ENCODE measurements at places on chromosomes 5 and 9. TPM values are rescaled to one million over a fixed set of nuclear protein-coding genes. Genes with fewer than 3 reads are reported as not detected.

DNA sequence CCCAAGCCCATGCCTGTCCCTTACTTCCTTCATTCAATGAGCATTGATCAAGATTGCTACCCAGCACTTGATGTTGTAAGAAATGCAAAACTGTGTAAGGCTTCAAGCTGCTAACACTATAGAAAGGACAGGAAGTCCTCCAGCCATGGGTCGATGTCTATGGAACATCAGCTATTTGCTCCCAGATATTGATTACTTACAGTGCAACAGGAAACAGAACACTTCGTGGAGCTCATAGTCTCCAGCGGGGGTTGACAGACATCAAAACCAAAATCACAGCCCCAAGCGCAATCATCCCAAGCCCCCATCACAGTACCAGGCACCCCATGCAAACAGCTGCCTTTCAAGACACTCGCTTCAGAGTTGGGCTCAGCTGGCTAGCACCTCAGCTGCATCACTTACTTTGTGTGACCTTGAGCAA, 26.8 kb upstream of the DUSP1 start:
- DNase-seq, result no peak

DNA sequence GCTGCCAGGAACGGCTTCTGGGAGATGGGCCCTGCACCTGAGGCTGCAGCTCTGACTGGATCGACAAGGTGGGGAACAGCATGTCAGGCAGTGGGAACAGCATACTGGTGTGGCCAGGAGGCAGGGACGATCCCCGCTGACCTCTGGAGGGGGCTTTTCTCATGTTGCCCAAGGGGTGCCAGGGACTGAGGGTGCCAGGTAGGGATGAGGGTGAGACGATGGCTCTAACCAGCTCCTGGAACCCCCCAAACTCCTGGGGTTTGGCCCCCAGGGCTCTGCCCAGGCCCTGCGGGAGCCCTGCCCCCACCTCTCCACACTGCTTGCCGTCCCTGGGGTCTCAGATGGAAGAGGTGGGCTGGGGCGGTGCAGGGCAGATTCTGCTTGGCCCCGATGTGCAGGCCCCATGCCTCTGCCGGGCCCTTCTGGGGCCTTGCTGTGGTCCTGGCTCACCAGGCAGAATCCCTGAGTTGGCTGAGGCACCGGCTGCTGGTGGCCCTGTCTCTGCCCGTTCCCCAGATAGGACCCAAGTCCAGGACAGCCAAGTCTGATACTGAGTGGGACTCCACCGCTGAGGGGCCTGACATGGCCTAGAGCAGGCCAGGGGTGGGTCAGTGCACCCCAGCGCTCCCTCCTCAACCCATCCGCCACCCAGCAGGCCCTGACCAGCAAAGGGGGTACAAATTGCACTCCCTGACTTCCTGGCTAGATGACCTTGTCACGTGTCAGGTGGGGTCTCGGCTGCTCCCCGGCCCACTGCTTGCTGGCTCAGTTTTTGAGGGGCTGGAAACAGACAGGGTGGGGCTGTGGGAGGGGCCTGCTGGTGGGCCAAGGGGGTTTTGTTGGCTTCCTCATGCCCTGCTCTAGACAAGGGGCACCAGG, 28.4 kb upstream of the RNF130 start:
- DNase-seq, result no peak

Gene PCDHGA10
- 10.2 TPM for total RNA-seq

Gene LCN9
- total RNA-seq, result not detected

DNA sequence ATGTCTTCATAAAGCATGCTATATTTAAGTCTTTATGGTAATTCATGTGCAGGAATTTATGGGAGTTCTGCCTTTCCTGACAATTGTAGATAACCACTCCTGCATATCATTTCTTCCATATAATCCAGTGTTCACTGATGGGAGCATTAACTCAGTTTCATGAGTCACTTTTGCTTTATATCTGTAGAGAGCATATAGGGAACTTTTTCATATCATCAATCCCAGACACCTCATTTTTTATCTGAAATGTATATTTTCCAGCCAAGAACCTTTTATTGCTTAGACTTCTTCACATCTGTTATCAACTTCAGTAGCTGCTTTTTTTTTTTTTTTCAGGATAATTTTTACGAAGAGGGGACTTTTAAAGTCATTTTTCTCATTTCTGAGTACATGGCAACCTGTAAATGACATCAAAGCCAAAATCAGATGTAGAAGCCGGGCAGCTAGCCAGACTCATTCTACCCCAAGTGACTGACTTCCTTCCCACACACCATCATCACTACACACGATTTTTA, 41.1 kb downstream of the NFX1 start:
- peak; percentile 49 for DNase-seq

- no peak for DNase-seq
These were observed 32.1 kb downstream of the COL15A1 start for GRCh38 chr9:98975838-98976237.

- peak; percentile 83 for DNase-seq
These were observed 557 bp downstream of the PJA2 start for GRCh38 chr5:109408991-109409843.

Gene DBN1
- 102 TPM for total RNA-seq

Gene CTXN3
- not detected for total RNA-seq

GRCh38 chr5:168270476-168270875, 21.0 kb upstream of the WWC1 start:
- peak; percentile 62 for DNase-seq

- DNase-seq, result peak; percentile 56
These were observed 1044.2 kb downstream of the TLE4 start for GRCh38 chr9:80615964-80616363.

GRCh38 chr5:179967489-179967888, 59.8 kb upstream of the TBC1D9B start:
- DNase-seq, result no peak

- no peak for DNase-seq
These were observed 144.7 kb downstream of the GABBR2 start for GRCh38 chr9:98563988-98564387.

GRCh38 chr5:112491257-112491656, 72.2 kb upstream of the EPB41L4A start:
- no peak for DNase-seq

DNA sequence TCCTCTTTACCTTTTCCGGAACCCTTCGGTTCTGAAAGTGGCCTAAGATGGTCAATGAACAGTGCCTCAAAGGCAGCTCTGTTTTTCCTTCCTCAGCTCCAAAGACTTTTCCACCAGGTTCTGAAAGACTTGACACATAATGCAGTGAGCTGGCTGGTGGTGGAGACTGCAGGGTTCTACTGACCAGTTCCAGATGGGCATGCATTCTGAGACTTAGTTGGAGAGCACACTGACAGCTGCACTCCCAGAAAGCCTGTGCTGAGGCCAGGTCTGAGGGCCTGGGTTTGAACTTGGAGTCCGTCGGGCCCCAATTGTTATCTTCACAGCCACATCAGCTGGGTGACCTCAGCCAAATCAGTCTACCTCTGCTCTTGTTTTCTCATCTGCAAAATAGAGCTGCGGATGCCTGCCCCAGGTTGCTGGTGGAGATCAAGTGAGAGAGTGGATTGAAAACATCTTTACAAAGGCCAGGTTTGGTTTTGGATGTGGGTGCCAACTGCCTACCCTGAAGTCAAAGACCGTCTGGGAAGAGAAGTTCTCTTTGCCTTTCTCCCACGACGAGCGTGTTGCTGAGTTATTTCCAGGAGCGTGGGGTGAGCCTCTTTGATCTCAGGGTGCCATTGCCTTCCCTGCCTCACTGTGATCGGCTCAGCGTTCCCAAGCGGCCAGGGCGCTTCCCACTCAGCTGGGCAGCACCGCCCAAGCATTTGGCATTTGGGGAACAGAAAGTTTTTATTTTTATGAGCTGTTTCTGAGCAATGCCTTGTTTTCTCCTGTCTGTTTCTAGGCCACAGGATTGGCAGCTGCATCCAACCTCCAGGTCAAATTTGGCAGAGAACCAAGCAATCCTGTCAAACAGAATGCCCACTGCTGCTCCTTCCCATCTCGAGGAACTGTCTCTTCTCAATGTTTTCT, 54.9 kb downstream of the RAD23B start:
- peak; percentile 31 for DNase-seq

Gene GPBP1
- total RNA-seq, result 82.1 TPM

DNA sequence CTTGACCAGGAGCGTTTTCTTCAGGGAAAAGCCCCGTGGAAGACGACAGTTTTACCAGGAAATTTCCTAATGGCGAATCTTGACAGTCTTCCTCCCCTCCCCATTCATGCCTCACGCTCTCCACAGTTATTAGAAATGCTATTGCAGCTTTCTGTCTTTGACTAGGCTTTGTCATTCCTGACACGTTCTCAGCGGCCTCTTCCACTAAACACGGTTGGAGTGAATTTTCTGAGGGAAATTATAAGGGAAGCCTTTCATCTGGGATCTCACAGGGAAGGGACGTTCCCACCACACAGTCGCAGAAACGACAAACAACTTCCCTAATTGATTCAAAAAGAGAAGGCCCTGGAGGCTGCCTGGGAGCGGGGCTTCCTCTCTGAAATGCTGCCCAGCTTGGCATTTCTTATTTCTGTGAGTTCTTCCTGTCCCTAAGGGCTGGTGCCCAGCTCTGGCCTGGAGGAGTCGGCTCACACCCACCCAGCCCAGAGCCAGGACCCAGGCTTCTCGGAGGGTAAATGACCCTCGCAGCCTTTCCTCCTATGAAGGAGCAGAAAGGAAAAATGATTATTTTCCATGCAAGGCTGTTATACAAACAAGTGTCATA, 57.1 kb upstream of the PPP1R26 start:
- no peak for DNase-seq

DNA sequence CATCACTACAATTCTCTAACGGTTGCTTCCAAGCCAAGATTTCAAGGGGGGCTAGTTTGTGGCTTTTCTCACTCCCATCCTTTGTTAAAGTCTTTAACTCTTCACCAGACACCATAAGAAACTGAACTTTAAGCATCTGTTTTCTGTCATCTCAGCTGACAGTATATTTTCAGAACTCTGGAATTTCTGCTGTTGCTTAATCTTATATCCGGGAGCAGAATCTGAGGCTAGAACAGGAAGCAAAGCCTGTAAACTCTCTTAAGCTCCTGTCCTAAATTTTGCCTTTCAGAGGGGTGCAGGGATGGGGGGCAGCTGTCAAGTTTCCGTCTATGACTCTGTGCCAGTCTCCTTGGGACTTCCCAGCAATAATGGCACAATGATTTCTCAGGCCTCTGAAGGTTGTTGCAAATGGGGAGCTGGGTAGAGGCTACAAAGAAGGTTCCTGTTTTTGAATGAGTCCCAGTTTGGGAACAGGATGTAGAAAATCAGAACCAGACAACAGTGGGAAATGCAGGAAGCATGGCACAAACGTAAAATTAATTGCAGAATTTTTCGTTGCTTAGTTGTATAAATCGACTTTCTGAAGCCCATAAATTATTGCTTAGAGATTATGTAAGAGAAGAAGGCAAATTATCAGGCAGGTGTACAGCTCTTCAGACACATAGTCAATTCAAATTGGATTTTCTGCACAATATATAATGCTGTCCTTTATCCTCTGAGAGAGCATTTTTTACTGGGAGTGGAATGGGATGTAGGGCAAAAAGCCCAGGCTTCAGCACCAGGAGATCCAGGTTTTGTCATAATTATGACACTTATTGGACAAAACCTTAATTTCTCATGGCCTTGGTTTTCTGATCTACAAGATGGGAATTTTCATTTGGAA, 430.9 kb downstream of the DMAC1 start:
- DNase-seq, result peak; percentile 18

- DNase-seq, result peak; percentile 77
These were observed 17.0 kb upstream of the NDUFS4 start for GRCh38 chr5:53543401-53543800.

Gene TMEM215
- total RNA-seq, result not detected

GRCh38 chr5:167814828-167815227, 476.6 kb upstream of the WWC1 start:
- DNase-seq, result peak; percentile 100

All from fibroblast of lung (primary cell).